ENCODE measurements at places on chromosomes 7 and 10. TPM values are rescaled to one million over a fixed set of nuclear protein-coding genes. Genes with fewer than 3 reads are reported as not detected.

GRCh38 chr7:152144557-152145245 is 119.2 kb downstream of the GALNT11 start:
- DNase-seq, result no peak

Gene SUGCT
- 4.3 TPM for total RNA-seq

Gene TM9SF3
- total RNA-seq, result 62.2 TPM

DNA sequence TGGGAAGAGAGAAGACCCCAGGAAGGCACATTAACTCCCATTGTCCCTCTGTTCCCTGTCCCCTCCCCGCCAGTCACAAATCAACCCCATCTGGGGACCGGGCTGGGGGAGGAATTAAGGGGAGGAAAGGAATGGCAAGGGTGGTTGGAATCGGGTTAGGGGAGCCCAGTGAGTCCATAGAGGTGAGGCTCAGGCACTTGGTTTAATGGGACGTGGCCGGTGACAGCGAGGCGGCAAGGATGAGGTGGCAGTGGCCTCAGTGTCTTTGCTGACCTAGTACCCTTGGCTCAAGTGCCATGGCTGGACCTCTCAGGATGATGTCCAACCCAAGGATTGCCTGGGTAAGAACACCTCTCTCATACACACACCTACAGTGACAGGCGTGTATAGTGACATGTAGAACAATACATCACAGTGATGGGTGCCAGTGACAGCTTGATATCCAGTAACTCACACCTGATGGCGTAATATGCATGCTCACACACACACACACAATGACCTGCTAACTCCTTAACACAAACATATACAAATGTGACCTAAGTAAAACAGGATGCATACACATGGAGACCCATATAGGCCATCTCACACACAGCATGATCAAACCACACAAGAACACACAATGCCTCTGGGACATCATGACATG is 12.3 kb downstream of the KCNIP2 start:
- DNase-seq, result no peak

Gene FOXP2
- 0.68 TPM for total RNA-seq
